ENCODE measurements at places on chromosomes 3 and 15. TPM values are rescaled to one million over a fixed set of nuclear protein-coding genes. Genes with fewer than 3 reads are reported as not detected.

DNA sequence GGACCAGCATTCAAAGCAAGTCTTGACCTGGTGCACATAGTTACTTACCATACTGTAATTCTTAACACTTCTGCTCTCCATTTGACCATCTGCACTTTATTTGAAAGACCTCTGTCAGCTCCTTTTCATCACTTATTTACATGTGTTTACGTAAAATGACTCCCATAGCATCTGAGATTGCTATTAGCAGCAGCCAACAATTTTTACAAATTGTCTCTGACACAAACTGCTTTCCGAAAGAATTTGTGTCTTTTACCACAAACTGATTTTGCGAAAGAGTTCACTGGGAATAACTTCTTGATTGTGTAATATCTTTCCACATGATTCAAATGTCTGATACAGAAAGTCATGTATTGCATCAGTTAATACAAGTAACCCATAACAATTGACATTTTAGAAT is 144.1 kb upstream of the PEX5L start:
- no peak for DNase-seq

DNA sequence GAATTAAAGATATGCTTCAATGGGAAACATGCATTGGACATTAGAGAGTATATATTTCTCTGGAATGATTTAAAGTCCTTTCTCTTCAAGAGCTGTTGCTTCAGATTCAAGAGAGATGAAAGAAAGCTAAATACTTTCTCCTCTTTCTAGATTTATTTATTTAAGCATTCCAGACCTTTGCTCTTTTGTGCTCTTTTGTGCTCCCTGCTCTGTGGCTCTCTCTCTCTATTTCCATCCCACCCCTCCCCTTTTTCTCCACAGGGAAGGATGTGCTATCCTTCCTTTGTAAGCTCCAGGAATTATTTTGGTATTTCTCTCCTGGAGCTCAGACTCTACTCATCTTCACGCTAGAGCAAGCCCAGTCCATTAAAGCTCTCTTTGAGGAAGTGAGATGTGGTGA is 871.9 kb upstream of the GBE1 start:
- DNase-seq: no peak

DNA sequence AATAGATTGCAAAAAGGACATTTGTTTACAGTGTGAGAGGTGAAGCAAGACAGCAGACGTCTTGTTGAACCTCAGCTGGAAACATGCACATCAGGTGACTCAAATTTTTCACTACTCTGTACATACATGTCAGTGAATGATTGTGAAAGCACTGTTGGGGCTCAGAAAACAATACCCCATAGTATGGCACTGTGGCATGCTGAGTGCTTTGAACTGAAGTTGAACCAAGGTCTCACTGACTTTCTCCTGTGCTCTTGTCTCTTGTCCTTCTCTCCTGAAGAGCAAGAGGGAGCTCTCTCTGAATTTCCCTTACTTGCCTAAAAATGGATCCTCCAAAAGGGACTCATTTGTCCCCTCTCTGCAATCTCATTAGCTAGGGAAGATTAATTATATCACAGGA is 24.5 kb upstream of the NEDD4 start:
- no peak for DNase-seq

DNA sequence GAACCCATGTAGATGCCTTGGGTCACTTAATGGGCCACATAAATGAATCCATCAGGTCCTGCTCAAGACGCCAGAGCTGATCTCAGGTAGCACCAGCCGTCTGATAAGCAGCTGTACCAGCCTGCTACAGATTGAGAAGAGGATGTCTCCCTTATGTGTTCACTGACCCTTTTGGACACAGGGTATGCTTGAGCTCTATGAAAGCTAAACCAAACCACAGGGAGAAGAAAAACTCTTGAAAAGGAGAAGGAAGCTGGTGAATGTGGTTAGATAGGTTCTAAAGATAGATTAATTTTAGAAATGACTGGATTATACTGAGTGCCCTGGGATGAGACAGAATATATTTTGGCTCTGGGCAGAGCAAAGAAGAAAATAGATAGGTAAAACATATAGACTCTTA is 187.5 kb downstream of the SPATA16 start:
- DNase-seq: no peak

The ZDHHC23 gene
- 4.4 TPM for polyA plus RNA-seq

GRCh38 chr15:68015244-68015643 is 38.9 kb upstream of the PIAS1 start:
- DNase-seq: no peak

DNA sequence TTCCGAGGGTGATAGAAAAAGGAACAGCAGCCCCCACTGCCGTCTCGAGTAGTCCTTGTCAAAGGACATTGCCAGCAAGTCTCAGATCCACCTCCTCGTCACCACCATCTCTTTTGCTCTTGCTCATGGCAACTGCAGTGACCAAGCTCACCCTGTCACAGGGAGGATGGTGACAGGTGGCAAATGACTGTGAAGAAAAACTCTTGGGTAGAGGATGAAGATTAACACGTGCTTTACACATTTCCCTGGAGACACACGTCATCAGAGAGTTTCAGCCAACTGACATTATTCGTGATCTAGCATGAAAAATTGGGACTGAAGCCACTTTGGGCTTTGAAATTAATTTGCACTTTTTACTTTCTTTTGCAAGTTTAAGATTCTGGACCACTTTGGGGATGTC is 174.3 kb downstream of the EBLN2 start:
- no peak for DNase-seq

- no peak for DNase-seq
Observed at GRCh38 chr15:45164914-45165313, 22.9 kb downstream of the SHF start.

The CFAP161 gene
- polyA plus RNA-seq: 0.31 TPM

GRCh38 chr3:151556596-151556995 is 95.7 kb upstream of the IGSF10 start:
- DNase-seq: no peak

DNA sequence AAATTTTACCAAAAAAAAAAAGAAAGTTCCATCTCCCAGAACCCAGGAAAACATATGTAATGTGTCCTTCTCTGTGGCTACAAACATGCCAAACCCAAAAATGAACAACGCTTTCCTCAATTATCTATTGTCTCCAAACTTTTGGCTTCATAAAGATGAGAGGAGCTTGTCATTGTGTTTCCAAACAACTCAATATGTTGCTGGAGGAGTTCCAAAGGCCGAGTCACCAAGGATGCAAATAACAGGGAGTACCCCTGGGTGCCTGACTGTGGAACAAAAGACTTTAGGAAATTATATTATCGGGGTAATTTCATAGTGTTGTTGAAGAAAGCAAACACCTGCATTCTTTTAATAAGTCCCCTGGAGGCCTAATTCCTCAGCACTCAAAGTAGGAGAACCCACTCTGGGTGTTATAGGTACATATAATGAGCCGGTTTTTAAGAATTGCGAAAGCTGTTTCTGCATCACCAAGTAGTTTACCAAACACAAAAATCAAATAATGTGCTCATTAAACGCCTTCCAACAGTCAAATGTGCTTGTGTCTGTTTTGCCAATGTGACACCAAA is 206.3 kb upstream of the PRICKLE2 start:
- no peak for DNase-seq

DNA sequence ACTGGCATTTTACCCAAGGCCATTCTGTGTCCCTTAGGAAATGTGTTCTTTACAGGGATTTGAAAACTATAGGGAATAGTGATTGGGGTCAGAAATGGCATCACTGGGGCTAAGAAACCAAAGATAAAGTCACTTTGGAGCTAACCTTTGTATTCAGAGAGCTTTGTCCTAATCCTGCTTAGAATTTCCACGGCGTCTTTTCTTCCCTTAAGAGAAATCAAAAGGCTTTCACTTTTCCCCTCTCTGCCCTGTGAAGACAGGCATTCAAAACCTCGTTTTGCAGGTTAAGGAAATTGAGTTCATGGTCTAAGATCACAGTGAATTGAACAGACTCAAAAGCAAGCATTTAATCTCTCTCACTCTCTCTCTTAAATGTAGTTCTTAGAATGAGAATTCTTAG is 182.5 kb downstream of the VGLL4 start:
- DNase-seq: no peak

The IL16 gene
- polyA plus RNA-seq: 7.7 TPM

The TRPM1 gene
- under 0.01 TPM for polyA plus RNA-seq

- DNase-seq: peak; percentile 60
Observed at GRCh38 chr3:174169736-174170135, 689.4 kb upstream of the NAALADL2 start.

DNA sequence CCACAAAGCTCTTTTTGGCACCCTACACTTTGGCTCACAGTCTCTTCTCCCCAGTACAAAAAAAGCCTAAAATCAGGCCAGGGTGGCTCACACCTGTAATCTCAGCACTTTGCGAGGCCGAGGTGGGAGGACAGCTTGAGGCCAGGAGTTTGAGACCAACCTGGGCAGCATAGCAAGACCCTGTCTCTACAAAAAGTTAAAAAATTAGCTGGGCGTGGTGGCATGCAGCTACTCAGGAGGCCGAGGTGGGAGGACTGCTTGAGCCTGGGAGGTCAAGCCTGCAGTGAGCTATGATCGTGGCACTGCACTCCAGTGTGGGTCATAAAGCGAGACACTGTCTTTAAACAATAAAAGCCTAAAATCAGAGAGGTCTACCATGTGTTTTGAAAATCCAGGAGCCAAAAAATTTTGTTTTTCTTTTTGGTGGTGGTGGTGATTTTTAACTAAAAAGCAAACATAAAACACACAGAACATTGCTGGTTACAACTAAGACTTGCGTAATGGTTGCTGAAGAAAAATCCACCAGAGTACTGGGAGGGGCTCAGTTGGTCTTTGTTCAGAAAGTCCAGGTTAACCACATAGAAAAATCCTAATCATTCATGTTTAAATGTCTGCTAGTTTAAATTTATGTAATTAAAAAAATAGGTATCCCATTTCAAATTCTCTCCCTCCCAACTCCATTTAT is 1.6 kb upstream of the MAN2C1 start:
- DNase-seq: no peak

DNA sequence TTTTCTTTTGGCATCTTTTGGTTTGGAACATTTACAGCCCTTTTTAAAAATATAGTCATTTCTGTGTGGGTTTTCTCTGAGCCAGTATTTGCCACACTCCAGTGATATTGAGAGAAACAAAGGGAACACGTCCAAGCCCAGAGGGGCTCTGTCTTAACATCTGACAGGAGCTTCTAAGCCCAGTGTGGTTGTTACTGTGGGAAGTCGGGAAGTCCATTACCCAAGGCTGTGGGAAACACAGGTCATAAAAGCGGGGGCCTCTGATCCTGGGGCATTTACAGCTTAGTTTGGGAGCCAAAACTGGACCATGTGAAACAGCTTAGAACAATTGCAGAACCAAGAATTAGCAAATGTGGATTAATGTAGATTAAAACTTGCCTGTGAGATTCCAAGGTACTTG is 123.0 kb downstream of the PTPRG start:
- no peak for DNase-seq

- DNase-seq: no peak
Observed at GRCh38 chr3:11559816-11560633, 83.7 kb downstream of the VGLL4 start.

GRCh38 chr15:31805090-31805662 is 225.1 kb upstream of the CHRNA7 start:
- DNase-seq: no peak

The BFSP2 gene
- polyA plus RNA-seq: 1.3 TPM

DNA sequence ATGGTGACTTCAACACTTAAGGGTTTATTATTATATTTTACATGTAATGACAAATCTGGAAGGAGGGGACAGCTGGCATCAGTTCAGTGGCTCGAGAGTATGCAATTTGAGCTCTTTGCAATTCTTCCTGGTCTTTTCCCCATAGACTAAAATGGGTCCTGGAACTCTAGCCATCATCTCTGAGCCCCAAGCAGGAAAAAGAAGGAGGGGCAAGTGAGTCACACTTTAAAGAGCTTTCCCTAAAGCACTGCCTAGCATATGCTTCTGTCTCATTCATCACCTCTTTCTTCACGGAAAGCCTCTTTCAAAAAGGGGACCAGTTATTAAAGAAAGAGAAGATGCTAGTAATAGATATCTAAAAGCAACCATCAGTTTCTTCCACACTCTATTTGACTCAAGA is 466.3 kb downstream of the ZIC1 start:
- DNase-seq: no peak

The FETUB gene
- not detected for polyA plus RNA-seq

GRCh38 chr3:116394365-116394764 is 50.9 kb downstream of the LSAMP start:
- DNase-seq: no peak

DNA sequence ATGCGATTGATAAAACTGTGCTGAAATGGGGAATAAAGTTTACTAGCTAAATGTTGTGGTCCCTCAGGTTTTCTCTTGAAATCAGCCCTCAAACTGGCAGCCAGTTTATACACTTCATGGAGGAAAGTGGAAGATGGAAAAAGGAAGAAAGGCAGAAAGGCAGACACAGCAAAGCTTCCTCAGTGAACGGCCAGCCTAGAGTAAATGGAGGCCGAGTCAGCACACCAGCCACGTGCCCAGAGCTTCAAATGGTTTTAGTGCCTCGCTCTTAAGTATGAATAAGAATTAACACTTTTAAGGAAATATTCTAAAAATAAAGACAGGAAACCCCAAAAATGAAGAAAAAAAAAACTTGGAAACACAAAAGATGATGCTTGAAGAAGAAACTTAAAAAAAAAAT is 48.3 kb downstream of the GNB4 start:
- no peak for DNase-seq

GRCh38 chr3:152183473-152183872 is 85.3 kb upstream of the MBNL1 start:
- DNase-seq: peak; percentile 32

The GOLGA6D gene
- polyA plus RNA-seq: 0.07 TPM

The CASR gene
- not detected for polyA plus RNA-seq

DNA sequence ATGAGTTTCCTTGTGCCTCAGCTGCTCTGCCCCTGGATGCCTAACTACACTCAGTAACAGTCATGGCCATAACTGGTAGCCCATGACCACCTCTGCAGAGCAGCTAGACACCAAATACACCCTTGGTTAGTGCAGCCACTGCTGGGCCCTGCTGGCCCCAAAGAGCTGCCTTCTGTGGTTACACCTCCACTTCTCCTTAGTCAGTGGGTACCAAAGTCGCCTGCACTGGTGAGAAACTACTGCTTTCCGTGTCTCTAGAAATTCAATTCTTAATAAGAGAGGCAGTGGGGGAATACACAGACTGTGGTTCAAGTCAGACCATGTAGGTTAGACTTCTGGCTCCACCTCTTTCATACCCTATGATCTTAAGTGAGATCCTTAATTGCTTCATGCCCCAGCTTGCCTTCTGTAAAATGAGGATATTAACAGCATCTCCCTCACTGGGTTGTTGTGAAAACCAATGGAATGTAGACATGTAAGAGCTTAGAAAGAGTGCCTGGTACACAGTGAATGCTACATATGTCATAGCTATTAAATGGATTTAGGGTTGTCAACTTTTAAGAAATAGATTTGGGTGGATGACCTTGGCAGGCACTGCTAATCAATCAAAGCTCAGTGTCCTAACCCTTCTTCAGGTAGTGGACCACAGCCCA is 18.2 kb downstream of the HEG1 start:
- no peak for DNase-seq
